Pancreas (tissue), 10 donors: ENCODE measurements at places on chromosomes 11 and 22.

GRCh38 chr11:67024410-67024809 is 1.5 kb downstream of the SYT12 start:
- no peak for DNase-seq

GRCh38 chr11:17972987-17973386 is 39.9 kb downstream of the SERGEF start:
- DNase-seq = peak; percentile 19

GRCh38 chr11:84022695-84023094 is 736.5 kb upstream of the CCDC90B start:
- DNase-seq = no peak

GRCh38 chr11:112719736-112720525 is 241.3 kb upstream of the NCAM1 start:
- DNase-seq = no peak
